ENCODE measurements at places on chromosomes 1 and 21. TPM values are rescaled to one million over a fixed set of nuclear protein-coding genes. Genes with fewer than 3 reads are reported as not detected.

The YRDC gene
- total RNA-seq: 20.1 TPM

The ETV3L gene
- total RNA-seq: 0.25 TPM

The ZMYND12 gene
- total RNA-seq: 0.89 TPM

The OVAAL gene
- not detected for total RNA-seq

The GUCA2B gene
- not detected for total RNA-seq

The CYP4A22 gene
- not detected for total RNA-seq

The KRTAP13-2 gene
- total RNA-seq: not detected

The CIART gene
- 7.8 TPM for total RNA-seq

The ZNF496 gene
- 89.0 TPM for total RNA-seq

The SERPINC1 gene
- 1.0 TPM for total RNA-seq

The CAMK1G gene
- total RNA-seq: 0.50 TPM

The CHRM3 gene
- total RNA-seq: 8.4 TPM

The RPTN gene
- total RNA-seq: not detected

The IFT25 gene
- 26.3 TPM for total RNA-seq

The DFFA gene
- total RNA-seq: 86.7 TPM

The RIIAD1 gene
- total RNA-seq: not detected

The PSMG1 gene
- total RNA-seq: 70.4 TPM

The KRTAP24-1 gene
- not detected for total RNA-seq

The SMPDL3B gene
- 31.6 TPM for total RNA-seq

The CDC42 gene
- total RNA-seq: 182 TPM

The HMGCS2 gene
- total RNA-seq: 0.69 TPM

The MIS18A gene
- total RNA-seq: 58.4 TPM

The CELA3A gene
- total RNA-seq: 9.6 TPM

The TTC13 gene
- 7.0 TPM for total RNA-seq

The RIMKLA gene
- 17.3 TPM for total RNA-seq

The OR2L5 gene
- not detected for total RNA-seq

The S100A7A gene
- not detected for total RNA-seq

The KRTAP10-6 gene
- total RNA-seq: not detected

The LRRC47 gene
- total RNA-seq: 70.6 TPM

The SORT1 gene
- total RNA-seq: 50.2 TPM

The ACTA1 gene
- 0.96 TPM for total RNA-seq

The CENPL gene
- 17.2 TPM for total RNA-seq

The UBE2U gene
- total RNA-seq: not detected

The RHBDL2 gene
- 0.26 TPM for total RNA-seq

The FAAH gene
- 26.4 TPM for total RNA-seq

The MTR gene
- total RNA-seq: 34.5 TPM

The IFNAR1 gene
- total RNA-seq: 12.2 TPM

The MSH4 gene
- 0.30 TPM for total RNA-seq

The IL20 gene
- total RNA-seq: not detected

The ANP32E gene
- 104 TPM for total RNA-seq

The SH3BGR gene
- total RNA-seq: 4.8 TPM

The RAP1GAP gene
- 9.7 TPM for total RNA-seq

The FNBP1L gene
- 81.8 TPM for total RNA-seq

The ZFP69 gene
- 3.2 TPM for total RNA-seq

The PDE4B gene
- 4.5 TPM for total RNA-seq

The IFI44 gene
- not detected for total RNA-seq

The MARK1 gene
- 18.6 TPM for total RNA-seq

The LIN9 gene
- 10.4 TPM for total RNA-seq

All from WTC11 (cell line).